ENCODE measurements at places on chromosomes 6 and 20. TPM values are rescaled to one million over a fixed set of nuclear protein-coding genes. Genes with fewer than 3 reads are reported as not detected.

GRCh38 chr6:154123155-154123956 is 84.3 kb downstream of the OPRM1 start:
- no peak for DNase-seq

- DNase-seq: no peak
Observed at GRCh38 chr20:44967207-44967807, 995 bp downstream of the STK4 start.

DNA sequence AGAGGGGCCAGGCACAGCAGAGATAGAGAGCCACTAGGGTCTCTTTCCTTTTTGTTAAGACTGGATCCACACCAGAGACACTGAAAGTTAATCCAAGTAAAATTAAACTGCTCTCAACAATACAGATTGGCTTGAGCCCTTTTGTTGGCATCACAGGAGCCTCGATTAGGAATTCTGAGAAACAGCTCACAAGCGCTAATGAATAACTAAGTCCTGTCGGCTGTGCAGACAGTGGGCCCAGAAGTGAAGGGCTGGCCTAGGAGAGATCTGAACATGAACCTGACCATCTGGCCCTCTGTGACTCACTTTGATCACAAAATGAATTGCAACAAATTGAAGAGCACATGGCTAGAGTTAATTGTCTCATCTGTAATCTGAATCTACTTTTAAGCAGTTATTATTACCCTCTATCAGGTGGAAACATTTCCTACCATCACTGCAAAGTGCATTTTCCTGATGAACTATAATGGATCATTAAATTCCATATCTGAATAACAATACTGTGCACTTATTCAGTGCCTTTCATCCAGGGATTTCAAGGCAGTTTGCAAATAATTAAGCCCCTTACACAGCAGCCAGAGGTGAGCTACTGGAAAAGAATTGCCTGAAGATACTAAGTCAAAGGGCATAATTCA is 3.2 kb downstream of the BACH2 start:
- DNase-seq: no peak

DNA sequence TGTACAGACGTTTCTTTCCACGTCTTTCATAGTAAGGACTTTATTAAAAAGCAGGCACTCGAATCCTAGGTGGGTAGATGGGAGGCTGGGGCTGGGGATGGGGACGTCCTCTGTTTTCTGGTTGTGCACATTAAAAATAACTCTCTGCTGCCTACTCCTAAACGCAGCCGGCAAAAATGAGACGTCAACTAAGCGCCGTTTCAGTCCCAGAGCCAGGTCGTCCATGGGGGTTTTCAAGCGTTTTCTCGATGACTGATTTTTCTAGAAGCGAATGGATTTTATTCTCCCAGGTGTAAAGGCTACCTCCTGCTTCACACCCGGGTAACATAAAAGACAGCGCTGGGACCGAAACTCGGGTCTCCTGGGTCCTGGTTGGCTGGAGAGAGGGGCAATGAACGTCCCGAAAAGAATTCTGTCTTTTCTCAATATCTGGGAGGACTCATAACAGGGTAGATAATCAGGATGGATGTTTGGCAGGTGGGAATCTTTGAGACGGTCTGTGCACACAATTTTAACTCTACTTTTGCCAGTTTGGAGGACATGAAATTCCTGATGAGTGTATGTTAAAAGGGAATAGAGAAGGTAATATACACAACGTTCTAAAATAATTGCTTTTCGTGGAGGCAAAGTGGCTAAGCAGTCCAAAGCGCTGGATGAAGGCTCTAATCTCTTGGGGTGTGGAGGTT is 25.2 kb downstream of the GPX6 start:
- no peak for DNase-seq

Gene EEF1A2
- total RNA-seq: 2.6 TPM

DNA sequence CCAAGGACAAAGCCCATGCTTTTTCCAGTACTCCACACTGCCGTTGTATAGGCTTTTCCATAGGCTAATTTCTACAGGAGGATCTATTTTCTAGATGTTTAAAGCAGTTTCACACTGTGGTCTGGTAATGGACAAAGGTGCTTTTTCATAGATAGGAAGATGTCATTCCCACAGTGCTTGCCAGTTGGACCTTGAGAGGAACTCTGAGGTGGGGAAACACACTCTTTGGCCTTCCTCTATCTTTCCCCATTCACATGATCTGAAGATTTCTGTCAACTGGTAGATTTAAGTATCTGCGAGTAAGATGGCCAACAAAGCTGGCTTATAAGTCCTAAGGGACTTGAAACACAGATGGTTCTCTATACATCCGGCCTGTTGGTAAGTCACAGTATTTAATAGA is 477.3 kb downstream of the UTRN start:
- no peak for DNase-seq

Gene FAM83C
- total RNA-seq: not detected

DNA sequence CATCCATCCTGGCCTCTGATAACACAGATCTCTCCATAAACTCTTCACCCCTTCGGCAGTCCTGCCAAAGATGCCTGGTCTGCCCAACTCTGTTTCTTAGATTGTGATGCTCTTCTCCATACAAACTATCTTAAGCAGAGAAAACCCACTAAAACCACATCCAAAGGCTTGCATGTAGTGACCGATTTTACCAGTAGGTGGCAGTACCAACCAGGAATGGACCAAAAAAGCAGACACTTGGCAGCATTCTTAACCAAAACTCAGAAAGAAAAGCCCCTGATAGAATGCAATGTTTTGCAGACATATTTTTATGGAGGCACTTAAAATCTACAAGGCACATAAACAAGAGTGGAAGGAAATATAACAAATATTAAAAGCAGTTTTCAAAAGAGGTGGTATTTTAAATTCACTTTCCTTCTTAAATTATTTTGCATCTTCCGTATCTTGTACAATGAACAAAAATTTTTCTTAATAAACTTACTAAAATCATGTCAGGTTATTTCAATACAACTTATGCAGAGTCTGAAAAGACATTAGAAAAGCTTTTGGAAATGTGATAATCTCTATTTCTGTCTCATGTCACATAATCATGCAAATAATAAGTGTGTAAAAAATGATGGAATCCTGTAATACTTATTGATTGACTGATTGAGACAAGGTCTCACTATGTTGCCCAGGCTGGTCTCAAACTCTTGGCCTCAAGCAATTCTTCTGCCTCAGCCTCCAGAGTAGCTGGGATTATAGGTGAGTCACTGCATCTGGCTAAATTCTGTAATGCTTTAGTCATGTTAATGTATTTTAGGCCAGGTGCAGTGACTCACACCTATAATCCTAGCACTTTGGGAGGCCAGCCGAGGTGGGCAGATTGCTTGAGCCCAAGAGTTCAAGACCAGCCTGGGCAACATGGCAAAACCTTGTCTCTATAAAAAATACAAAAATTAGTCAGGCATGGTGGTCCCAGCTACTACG is 29.4 kb downstream of the LRP11 start:
- no peak for DNase-seq

Gene TRIM15
- total RNA-seq: not detected

- DNase-seq: no peak
Observed at GRCh38 chr20:32473231-32474008, 111.7 kb downstream of the NOL4L start.

Gene KAT14
- total RNA-seq: 8.7 TPM

DNA sequence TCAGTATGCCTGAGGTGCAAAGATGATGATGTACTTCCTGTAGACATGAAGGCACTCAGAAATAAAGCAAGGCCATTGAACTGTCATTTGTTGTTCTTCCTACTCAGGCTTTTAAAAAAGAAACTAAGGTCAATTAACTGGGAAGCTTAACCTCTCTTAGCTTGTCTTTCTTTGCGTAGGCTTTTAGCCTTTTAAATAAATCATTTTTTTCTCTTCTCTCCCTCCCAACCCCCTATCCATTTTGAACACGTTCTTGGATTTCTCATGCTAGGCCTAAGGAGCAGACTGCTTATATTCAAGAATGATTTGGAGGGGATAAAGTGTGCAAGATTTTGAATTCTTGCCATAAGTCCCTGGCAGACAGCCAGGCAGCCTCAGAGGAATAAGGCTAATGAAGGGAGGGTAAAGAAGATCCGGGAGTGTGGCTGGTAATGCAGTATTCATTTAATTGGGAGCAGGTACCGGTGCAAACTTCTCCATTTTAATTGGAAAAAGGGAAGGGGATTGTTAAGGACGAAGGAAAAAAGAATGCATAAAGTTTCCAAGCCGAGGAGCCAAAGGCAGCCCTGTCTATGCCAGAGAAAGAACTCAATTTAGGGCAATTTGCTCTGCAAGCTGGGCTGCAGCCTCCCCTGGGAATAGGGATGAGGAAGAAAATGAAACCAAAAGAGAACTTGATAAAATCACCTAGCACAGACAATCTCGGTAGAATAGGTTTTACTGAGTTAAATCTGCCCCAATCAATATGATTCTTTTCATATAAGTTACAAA is 343.8 kb upstream of the MMS22L start:
- DNase-seq: no peak

DNA sequence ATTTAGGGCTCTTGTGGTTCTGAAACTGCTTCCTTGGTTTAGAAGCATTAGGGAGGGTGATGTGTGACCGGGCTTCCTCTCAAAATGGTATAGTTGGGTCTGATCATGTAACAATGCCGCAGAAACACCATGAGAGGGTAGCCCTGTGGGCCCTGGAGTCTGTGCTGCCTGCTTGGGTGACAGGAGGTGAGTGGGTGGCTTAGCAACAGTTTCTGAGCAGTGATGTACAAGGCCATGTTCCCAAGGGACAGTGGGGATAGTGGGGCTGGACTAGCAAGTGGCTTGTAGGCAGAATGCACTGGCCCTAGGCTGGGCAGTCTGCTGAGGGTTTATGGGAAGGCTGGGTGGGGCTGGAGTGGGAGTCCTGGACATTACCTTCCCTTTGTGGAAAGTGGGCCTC is 106.9 kb upstream of the MYL9 start:
- no peak for DNase-seq

GRCh38 chr20:21577551-21577950 is 63.7 kb upstream of the NKX2-2 start:
- DNase-seq: no peak

Gene PKHD1
- not detected for total RNA-seq

GRCh38 chr20:5033566-5033965 is 32.3 kb upstream of the SLC23A2 start:
- DNase-seq: no peak

Gene XPO5
- 26.2 TPM for total RNA-seq

Gene SUMO4
- total RNA-seq: 0.88 TPM

Gene IL17F
- not detected for total RNA-seq

GRCh38 chr20:23127506-23128279 is 41.6 kb upstream of the CD93 start:
- DNase-seq: no peak

DNA sequence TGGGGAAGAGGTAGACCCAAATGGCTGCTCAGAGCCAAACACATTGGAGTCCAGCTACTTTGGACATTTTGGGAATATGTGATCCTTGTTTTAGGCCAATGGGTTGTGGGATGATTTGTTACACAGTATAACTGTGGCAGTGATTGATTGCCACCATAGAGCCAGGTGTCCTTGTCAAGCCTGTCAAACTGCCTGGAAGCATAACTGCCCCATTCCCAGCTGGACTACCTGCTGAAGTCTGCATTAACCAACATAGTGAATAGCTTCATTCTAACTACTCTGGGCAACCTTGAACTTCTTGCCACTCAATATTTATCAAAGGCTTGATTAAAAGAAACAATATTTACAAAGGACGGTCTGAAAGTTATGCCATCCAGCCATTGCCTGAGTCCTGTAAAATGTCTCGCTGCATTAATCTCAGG is 164.7 kb downstream of the LINC00237 start:
- DNase-seq: no peak

DNA sequence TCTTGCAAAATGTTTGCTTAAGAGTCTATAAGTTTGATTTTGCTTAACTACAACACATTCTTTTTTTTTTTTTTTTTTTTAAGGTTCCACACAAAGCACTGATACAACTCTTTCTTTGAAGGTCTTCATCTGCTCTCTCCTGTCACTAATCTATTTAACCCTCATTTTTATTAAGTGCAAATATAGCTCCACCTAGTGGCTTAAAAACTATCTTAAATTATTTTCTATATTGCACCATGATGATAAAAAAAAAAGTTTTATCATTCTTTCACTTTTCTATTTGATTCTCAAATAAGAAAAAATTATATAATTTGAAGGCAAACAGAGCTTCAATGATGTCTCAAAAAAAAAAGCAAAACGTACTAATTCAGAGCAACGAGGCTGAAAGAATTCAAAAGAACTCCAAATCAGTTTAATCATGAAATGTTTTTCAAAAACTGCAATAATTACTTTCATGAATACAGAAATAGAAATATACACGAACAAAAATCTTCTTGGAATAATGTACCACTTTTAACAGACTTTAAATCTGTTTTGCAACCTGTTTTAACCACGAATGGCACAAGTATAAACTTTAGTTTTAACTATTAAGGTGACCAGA is 12.8 kb downstream of the ESF1 start:
- DNase-seq: no peak

GRCh38 chr6:35611240-35611639 is 77.5 kb downstream of the FKBP5 start:
- no peak for DNase-seq

DNA sequence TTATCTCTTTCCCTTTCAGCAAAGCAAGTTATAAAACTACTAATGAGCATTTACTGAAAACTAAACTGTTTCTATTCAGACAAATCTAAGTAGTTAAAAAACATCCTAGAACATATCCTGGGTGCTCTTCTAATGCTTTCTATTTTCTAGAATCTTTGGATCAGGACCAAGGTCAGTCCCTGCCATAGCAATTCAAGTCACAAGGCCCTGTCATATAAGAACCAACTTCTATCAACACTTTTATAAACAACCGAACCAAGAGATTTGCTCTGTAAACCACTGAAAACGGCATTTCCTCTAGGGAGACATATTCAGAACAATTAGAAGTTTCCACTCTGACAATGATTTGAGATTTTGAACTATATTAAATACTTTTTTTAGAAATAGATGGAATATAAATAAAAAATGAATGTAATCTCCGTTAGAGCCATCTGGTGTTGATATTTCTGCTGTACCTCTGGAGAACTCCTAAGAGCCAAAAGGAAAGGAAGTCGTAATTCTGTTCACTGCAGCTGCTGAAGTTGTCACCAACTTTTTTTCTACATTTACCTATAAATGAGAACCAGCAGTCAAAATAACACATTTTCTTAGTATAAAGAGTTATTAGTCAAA is 51.4 kb upstream of the LGSN start:
- DNase-seq: no peak

DNA sequence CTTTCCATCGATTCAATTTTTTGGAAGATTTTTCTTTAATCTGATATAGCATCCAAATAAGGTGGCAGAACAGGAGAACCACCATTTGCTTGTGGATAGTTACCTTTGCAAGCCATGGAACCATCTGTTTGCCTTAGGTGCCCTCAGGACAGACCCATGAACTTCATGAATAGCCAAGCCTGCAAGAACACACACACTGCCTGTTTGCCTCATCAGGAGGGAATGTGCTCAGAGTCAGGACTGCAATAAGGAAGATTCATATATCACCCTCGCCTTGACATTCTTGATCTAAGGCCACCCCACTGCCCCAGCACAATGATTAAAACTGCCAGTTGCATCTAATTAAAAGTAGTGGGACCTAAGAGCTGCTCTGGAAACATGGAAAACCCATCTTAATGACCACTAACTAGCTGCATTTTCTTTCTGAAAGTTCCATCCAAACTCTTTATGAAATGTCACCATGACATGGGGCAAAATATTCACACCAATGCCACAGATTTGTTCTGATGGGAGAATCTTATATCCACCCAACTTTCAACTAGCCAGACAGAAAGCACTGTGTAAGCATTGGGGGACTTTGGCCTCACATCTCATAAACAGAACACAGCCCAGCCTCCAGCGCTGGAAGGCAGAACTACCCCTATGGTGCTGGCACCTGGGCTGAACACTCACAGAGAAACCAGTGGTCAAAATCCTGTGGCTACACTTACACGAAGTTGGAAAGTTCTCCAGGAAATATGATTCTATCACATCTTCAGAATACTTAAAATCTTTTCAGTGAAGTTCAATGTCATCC is 48.3 kb downstream of the TBXT start:
- DNase-seq: no peak

Gene GRM1
- total RNA-seq: 0.05 TPM

Gene LIN28B
- not detected for total RNA-seq

All from posterior vena cava (tissue), 2 donors.